ENCODE measurements at places on chromosomes 1 and 21.

- DNase-seq: no peak
Observed at GRCh38 chr1:19436716-19437476, 48.4 kb downstream of the CAPZB start.

DNA sequence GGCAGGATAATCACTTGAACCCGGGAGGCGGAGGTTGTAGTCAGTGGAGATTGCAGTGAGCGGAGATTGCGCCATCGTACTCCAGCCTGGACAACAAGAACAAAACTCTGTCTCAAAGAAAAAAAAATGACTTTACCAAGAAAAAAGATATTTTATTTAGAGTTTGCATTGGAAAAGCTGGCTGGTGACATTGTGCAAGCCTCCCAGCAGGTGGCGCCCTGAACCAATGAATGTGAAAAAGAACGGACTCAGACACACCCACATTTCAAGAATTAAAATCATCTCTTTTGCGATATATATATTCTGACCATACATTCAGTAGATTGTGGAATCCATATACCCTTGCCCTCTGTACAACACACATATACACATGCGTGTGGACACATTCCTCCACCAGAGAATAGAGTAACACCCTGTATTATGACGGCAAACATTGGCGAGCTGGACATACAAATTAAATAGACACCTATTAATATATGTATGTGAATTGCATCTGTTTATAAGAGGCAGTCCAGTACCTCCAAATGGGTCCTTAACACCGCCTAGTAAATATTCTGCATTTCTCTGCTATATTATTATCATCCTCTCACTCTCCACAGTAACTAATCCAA, 39.0 kb upstream of the CADM3 start:
- DNase-seq: no peak

GRCh38 chr1:203402152-203402551, 51.2 kb upstream of the FMOD start:
- no peak for DNase-seq

- DNase-seq: no peak
Observed at GRCh38 chr1:54861070-54861761, 25.8 kb downstream of the DHCR24 start.

DNA sequence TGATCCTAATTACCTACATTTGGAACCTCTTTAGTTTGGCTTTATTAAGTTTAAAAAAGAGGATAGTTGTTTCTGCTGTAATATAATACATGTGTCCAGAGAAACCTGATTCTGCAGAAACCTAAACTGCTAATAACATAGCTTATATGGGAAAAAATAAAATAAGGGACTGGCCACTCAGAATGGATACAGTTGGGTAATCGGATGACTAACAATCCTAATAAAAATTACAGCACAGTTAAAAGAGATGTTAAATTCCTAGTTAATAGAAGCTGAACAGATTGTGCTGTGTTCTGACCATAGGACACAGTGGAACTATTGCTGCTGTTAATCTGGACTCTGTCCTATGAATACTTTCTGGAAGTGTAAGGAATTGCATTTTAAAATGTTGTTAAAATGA, 16.0 kb downstream of the ARV1 start:
- no peak for DNase-seq

Measured in NCI-H2081 treated with DMSO at 0.1 percent for 48 hours (cell line).